ENCODE measurements at places on chromosomes 2 and 18. TPM values are rescaled to one million over a fixed set of nuclear protein-coding genes. Genes with fewer than 3 reads are reported as not detected.

DNA sequence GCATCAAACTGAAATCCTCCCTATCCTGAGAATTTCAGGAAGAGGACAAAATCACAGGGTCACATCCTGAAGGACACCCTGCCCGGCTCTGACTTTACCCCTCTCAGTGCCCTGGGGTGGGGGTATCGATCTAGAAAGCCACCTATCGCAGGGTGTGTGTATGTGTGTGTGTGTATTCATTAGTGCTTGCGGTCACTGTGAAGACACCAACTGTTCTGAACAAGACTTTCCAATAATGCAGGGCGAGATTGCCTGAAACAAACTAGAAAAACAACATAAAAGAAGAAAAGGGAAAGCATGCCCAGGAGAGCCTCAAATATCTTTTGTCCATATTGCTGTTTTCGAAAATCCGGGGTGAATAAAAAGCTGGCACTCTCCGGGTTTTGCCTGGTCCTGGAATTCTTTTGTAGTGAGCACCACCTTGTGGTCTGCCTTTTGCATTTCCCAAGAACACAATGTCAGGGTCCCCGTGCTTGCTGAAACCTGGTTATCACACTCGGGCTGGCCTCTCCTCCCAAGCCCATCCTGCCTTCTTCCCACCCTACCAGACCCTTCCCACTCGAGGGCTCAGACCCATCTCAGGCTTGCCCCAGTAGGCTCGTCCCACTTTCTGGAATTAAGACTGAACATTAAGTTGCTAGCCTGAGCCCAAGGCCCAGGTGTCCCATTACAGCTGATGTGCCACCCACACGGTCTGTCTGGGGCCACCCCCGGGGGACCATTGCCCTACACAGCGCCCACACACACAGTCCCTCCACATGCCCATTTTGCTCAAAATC is 25.0 kb upstream of the COPS8 start:
- H3K4me1 ChIP-seq, result peaks cover 2% of the 10 kb centered on the region
- peak overlapping the region; percentile 49 for H3K27ac ChIP-seq
- peak; percentile 34 for DNase-seq
- H3K27me3 ChIP-seq, result no peaks in the 10 kb centered on the region
- no peak overlapping the region for H3K4me3 ChIP-seq
- H3K36me3 ChIP-seq, result no peaks in the 10 kb centered on the region

DNA sequence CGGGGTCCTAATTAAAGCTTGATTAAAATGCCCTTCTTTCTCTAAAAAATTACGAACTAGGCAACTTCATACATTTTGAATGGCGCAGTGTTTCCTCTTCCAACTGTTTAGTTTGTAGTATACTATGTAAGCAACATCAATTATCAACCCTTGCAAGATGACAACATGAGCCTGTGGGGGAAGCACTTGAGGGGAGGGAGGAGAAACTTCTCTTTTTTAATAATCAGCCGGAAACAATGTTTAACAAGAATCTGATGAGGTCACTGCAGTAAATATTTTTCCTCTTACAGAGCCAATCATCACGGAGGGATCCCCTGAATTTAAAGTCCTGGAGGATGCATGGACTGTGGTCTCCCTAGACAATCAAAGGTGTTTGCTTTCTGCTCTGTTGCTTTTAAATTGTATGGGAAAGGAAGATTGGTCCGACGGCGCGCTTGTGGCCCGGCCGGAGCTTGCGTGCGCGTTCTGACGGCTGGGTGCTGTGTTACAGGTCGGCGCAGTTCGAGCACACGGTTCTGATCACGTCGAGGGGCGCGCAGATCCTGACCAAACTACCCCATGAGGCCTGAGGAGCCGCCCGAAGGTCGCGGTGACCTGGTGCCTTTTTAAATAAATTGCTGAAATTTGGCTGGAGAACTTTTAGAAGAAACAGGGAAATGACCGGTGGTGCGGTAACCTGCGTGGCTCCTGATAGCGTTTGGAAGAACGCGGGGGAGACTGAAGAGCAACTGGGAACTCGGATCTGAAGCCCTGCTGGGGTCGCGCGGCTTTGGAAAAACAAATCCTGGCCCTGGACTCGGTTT is 5.3 kb upstream of the DLX1 start:
- peak overlapping the region; percentile 12 for H3K4me3 ChIP-seq
- peaks cover 80% of the 10 kb centered on the region for H3K27me3 ChIP-seq

GRCh38 chr2:40371525-40372282 is 80.2 kb downstream of the SLC8A1 start:
- H3K36me3 ChIP-seq, result no peaks in the 10 kb centered on the region
- DNase-seq, result no peak
- no peak overlapping the region for H3K27ac ChIP-seq

The KCNS3 gene
- not detected for total RNA-seq

DNA sequence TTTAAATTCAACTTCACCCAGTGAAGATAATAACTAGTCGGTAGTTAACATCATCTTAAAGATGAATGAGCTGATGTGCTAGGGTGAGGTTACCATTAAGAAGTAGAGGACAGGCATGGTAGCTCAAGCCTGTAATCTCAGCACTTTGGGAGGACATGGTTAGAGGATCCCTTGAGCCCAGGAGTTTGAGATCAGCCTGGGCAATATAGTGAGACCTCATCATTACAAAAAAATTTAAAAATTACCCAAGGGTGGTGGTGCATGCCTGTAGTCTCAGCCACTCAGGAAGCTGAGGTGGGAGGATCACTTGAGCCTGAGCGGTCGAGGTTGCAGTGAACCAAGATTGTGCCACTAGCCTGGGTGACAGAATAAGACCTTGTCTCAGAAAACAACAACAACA is 4.7 kb downstream of the GALNT5 start:
- no peak overlapping the region for H3K4me3 ChIP-seq
- H3K4me1 ChIP-seq, result peaks cover 11% of the 10 kb centered on the region
- no peaks in the 10 kb centered on the region for H3K36me3 ChIP-seq
- no peak for DNase-seq

GRCh38 chr2:1588978-1589621 is 155.2 kb downstream of the PXDN start:
- no peaks in the 10 kb centered on the region for H3K4me1 ChIP-seq
- H3K36me3 ChIP-seq, result no peaks in the 10 kb centered on the region
- H3K27me3 ChIP-seq, result no peaks in the 10 kb centered on the region
- H3K27ac ChIP-seq, result no peak overlapping the region
- no peak for DNase-seq

GRCh38 chr2:33441235-33441810 is 35.1 kb upstream of the RASGRP3 start:
- H3K27me3 ChIP-seq, result peaks cover 13% of the 10 kb centered on the region
- no peaks in the 10 kb centered on the region for H3K36me3 ChIP-seq
- peak; percentile 29 for DNase-seq
- H3K27ac ChIP-seq, result no peak overlapping the region

GRCh38 chr2:215933151-215933550 is 80.2 kb downstream of the MREG start:
- H3K36me3 ChIP-seq, result no peaks in the 10 kb centered on the region
- no peak overlapping the region for H3K27ac ChIP-seq
- H3K4me3 ChIP-seq, result no peak overlapping the region
- DNase-seq, result no peak
- peaks cover 10% of the 10 kb centered on the region for H3K27me3 ChIP-seq
- H3K4me1 ChIP-seq, result peaks cover 9% of the 10 kb centered on the region

GRCh38 chr2:217837530-217837929 is 165.3 kb downstream of the TNS1 start:
- no peak for DNase-seq
- no peaks in the 10 kb centered on the region for H3K27me3 ChIP-seq
- no peaks in the 10 kb centered on the region for H3K36me3 ChIP-seq
- no peaks in the 10 kb centered on the region for H3K4me1 ChIP-seq
- no peak overlapping the region for H3K4me3 ChIP-seq
- H3K27ac ChIP-seq, result no peak overlapping the region

The ANO7 gene
- total RNA-seq, result 0.29 TPM

DNA sequence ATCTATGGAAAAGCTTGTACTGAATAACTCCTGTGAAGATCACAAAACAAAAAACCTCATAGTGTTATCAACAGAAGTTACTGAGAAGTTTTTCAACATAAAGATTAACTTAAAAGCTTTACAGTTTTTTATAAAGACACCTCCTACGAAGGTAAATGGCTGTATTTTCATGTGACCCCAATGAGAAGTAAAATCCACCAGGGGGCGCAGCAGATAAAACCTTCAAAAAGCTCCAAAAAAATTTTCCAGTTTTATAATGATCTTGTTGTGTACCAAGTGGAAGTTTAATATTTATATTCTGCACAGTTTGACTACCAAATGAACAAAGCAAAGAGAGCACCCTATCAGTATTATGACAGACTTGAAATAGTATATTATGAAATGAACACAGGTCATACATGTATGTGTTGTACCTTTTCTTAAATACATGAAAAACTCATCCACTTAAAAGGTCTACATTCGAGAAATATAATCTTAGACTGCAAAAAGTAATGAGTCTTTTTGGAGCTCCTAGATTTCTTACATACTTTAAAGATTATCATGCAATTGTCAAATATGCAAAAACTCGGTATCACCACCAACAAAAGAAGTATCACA is 38.5 kb downstream of the PNO1 start:
- H3K27me3 ChIP-seq, result no peaks in the 10 kb centered on the region
- no peak overlapping the region for H3K27ac ChIP-seq
- H3K4me1 ChIP-seq, result peaks cover 13% of the 10 kb centered on the region

DNA sequence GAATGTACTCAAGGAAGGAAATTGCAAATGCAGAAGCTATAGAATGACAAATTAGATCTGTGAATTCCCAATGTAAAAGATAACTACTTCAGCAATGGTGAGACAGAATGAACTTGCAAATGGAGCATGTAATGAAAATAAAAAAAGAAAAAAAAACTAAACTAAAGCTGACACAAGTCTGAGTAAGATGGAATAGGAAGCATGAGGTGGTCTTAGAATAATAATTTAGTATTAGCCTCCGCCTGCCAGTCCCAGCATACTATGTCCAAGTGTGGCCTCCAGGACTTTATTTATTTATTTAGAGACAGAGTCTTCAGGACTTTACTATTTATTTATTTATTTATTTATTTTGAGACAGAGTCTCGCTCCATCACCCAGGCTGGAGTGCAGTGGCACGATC is 37.4 kb upstream of the SLC39A10 start:
- H3K27ac ChIP-seq, result no peak overlapping the region
- peaks cover 6% of the 10 kb centered on the region for H3K4me1 ChIP-seq
- peaks cover 3% of the 10 kb centered on the region for H3K36me3 ChIP-seq
- H3K27me3 ChIP-seq, result no peaks in the 10 kb centered on the region
- H3K4me3 ChIP-seq, result no peak overlapping the region

- H3K27me3 ChIP-seq, result no peaks in the 10 kb centered on the region
- H3K4me3 ChIP-seq, result no peak overlapping the region
- peaks cover 9% of the 10 kb centered on the region for H3K4me1 ChIP-seq
- no peak overlapping the region for H3K27ac ChIP-seq
- H3K36me3 ChIP-seq, result peaks cover 47% of the 10 kb centered on the region
These were observed 7.7 kb downstream of the VRK2 start for GRCh38 chr2:58054264-58054663.

The ZNF396 gene
- 0.32 TPM for total RNA-seq

DNA sequence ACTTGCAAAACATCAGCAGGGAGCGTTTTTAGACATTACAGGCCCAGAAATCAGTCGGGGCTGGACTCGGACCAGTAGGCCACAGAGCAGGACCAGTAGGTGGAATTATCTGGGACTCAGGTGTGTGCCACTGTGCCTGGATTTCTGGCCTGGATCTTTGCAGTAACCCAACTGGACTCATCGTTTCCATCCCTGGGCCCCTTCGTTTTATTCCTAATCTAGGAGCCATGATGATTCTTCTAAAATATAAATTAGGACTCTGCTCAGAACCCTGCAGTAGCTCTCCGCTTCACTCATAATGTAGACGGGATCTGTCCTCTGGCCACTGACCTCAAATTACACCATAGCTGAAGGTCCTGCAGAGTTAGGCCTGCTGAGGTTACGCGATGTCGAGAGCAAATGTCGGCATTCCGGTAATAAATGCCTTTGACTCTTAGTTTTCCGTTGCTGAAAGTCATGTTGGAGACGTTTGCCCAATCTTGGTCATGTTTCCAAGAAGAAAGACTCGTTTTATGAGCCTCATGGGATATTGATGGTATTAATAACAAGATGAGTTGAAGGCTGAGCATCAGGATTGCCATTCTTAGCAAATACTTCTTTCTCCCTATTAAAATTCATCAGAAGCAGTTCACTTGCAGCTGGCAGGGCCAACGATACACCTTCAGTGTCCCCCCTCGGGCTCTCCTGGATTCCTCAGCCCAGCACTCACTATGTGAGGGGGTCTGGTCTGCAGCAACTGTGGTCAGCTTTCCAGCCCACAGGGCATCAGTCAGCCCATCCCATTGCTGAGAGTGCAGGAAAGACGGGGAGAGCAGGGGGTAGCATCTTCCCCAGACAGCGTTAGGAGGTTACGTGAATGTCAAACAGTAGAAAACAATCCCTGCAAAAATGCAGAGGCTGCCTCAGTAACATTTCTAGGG is 39.9 kb upstream of the KLF11 start:
- H3K27ac ChIP-seq, result no peak overlapping the region
- H3K4me3 ChIP-seq, result no peak overlapping the region
- DNase-seq, result no peak
- no peaks in the 10 kb centered on the region for H3K36me3 ChIP-seq

The USP40 gene
- total RNA-seq, result 13.1 TPM

DNA sequence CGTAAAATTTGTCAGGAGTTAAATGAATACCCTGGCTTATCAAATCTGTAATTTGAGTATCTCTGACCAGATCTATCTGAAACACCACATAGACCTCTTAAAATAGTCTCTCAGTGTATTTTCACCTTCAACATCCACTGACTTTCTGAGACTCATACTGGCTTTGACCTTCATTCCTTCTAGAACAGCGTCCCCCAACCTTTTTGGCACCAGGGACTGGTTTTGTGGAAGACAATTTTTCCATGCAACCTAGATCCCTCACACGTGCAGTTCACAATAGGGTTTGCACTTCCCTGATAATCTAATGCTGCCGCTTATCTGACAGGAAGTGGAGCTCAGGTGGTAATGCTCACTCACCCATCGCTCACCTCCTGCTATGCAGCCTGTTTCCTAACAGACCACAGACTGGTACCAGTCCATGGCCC is 3.2 kb downstream of the NBAS start:
- peaks cover 39% of the 10 kb centered on the region for H3K4me1 ChIP-seq
- no peak overlapping the region for H3K27ac ChIP-seq
- no peak overlapping the region for H3K4me3 ChIP-seq
- no peaks in the 10 kb centered on the region for H3K27me3 ChIP-seq
- peaks cover 17% of the 10 kb centered on the region for H3K36me3 ChIP-seq
- no peak for DNase-seq

The TMEM37 gene
- total RNA-seq, result not detected

DNA sequence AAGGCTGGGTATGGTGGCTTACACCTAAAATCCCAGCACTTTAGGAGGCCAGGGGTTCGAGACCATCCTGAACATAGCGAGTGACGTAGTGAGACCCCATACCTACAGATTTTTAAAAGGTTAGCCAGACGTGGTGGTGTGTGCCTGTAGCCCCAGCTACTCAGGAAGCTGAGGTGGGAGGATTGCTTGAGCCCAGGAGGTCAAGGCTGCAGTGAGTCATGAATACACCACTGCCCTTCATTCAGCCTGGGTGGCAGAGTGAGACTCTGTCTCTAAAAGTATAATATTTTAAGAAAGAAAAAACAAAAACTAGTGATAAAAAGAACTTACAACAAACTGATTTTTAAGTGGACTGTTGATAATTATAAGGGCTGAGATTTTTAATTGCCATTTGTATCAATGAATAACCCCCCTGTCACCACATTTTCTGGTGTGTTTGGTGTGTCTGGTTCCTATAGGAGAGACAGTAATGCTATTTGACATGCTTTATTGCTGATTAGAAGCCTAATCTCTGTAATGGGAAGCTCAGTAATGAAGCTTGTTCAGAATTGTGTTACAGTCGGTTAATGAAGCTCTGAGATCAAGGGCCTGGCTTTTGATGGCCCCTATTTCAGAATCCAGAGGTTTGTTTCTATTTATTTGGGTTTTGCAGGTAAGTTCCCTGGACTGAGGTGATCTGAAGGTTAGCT is 147.0 kb downstream of the NEDD4L start:
- H3K4me3 ChIP-seq, result no peak overlapping the region
- H3K4me1 ChIP-seq, result peaks cover 3% of the 10 kb centered on the region
- H3K27me3 ChIP-seq, result peaks cover 20% of the 10 kb centered on the region

Measured in activated CD8-positive, alpha-beta T cell treated with anti-CD3 and anti-CD28 coated beads, Interleukin-2, amount 10 ng/mL, durations not matched to agents 7 days and 5 days (primary cell).